Placental pericyte (primary cell): ENCODE measurements at places on chromosomes 16 and 17. TPM values are rescaled to one million over a fixed set of nuclear protein-coding genes. Genes with fewer than 3 reads are reported as not detected.

The TSPAN10 gene
- 1.4 and 12.0 TPM in 2 replicates for total RNA-seq

The SMPD3 gene
- total RNA-seq, result under 0.01 TPM in 1 of 2 replicates, not detected in the other

The NGFR gene
- 0.14 TPM in 1 of 2 replicates, not detected in the other for total RNA-seq

The NPIPB13 gene
- 0.29 and 1.1 TPM in 2 replicates for total RNA-seq

The FOXO3B gene
- 7.2 and 7.6 TPM in 2 replicates for total RNA-seq

The TBC1D26 gene
- total RNA-seq, result not detected in 2 replicates

The TBC1D3I gene
- 0.44 TPM in 1 of 2 replicates, not detected in the other for total RNA-seq

The GNAO1 gene
- 0.22 and 0.29 TPM in 2 replicates for total RNA-seq
